Large intestine (tissue), 12 donors: ENCODE measurements at places on chromosomes 7 and 10.

GRCh38 chr7:15603124-15603523, 41.3 kb upstream of the AGMO start:
- DNase-seq = no peak

DNA sequence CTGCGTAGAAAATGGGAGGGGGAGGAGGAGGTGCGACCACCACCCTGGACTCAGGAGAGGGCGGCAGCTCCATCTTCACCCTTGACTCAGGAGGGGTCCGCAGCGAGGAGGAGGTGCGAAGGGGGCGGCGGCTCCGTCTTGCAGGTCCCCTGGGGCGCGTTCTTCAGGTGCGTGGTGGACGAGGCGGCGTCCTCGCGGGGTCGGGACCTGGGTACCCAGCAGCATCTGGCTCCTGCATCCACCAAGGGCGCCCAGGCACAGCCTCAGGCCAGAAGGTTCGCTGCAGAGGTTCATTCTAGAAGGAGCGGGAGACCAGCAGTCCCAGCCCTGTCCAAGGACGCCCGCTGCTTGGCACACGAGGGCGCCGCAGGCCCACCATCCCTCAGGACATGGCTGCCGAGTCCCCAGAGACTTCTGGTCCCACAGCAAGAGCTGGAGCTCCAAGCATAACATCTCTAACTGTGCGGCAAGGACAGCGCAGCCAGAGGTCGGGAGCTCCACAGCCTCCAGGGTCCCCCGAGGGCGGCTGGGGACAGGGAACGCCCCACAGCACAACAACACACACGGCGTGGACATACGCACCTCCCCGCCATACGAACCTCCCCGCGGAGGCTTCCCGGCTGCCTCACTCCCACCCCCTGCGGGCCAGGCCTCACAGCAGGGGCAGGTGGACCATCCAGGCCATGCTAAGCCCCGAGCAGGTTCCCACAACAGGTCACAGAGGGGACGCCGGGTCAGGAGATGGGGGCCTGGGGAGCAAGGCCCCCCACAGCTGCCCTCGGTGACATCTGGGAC, 16.8 kb upstream of the DPYSL4 start:
- DNase-seq = no peak

DNA sequence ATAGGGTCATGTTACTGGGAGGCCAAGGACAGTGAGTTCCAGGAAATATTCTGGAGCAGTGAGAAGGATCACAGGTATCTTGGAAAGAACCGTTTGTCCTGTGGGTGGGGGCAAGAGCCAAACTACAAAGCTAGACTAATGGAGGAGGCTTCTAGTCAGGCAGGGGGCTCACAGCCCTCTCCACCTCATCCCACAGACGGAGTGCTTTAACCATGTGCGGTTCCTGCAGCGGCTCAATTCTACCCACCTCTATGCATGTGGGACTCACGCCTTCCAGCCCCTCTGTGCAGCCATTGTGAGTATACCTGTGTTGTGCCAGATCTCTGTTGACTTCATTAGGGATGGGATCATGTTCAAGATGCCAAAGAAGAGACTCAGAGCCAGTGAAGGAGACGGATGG, 8.1 kb downstream of the SEMA4G start:
- no peak for DNase-seq

DNA sequence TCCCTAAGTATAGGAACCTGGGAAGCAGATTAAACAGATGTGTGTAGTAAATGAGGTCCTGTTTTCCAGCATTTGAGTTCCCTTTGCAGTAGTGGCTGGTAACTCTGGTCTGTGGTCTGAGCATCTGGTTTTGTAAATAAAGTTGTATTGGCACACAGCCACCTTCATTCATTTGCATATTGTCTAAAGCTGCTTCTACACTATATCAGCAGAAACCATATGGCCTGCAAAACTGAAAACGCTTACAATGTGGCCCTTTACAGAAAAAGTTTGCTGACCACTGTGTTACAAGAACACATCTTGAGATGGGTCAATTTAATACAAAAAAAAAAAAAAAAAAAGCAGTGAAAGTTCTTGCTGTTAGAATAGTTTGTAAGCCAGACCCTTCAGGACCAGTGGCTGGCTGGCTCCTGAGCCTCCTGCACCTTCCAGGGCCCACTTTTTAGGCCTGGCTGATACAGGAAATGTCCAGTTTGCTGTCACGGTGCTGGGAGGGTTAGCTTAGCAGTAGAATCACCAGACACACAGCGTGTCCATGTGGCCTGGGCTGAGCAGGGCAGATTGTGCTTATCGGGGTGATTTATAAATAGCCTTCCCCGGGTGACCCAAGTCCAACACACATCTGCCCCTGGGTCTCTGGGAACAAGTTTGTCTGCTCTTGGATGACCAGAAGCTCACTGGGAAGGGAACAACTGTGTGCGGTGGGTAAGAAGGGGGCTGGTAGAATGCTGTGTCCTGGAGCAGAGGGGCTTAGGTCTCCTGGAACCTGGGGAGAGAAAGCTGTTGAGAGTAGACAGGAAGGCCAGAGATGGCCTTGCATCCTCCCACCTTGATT, 1.4 kb downstream of the C10orf71 start:
- no peak for DNase-seq

DNA sequence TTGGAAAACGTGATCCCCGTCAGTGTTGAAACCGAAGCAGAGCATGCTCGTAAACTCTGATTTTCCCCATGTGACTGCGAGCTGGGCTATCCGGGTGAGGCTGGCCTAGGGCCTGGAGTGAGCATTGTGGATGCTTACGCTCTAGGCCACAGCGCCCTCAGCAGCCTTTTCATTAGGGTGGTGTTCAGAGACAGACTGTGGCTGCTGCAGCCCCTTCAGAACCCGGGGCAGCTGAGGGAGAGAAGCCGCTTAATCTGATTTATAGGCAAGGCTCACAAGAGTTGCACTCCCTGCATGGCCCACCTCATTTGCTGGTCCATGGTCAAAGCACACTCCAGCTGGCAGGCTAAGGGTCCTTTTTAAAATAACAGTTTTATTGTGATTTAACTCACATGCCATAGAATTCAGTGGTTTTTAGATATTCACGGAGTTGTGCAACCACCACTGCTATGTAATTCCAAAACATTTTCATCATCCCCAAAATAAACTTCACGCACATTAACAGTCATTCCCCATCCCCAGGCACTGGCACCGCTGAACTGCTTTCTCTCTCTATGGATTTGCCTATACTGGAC, 72.5 kb downstream of the SYPL1 start:
- no peak for DNase-seq

DNA sequence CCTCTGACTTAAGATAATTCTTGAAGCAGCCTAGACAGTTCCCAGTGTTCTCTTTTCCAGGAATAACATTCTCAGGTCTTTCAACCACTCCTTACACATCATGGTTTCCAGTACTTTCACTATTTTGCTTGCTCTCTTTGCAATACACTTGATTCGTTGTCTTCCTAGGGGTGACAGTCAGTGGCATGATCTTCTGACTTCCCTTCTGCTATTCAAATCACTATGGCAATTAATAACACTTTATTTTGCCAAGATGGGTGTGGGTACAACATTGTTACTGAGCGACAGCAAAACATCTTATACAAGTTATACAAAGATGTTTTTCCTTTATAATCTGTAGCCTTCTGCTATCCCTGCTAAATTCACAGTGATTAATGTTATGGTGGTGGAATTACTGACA, 15.3 kb downstream of the ARL3 start:
- DNase-seq = no peak

DNA sequence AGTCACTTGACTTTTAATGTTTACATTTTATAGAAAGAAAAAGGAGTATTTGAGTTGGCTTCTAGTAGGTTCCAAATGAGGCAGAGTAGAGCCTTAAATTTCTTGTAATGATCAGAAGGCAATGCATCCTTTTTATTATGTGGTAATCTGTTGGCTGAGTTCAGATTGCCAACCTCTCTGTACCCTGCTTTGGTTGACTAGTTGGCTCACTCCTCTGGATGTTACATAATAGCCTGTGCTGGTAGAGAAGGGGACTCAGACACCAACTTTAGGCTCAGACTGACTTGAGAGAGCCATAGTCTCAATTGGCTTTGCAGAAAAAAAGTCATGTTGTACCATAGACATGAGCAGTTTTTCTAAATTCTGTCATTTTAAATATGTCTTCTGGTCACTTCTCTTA, 46.8 kb upstream of the GLCCI1 start:
- DNase-seq = no peak
